Stimulated activated CD8-positive, alpha-beta memory T cell treated with anti-CD3 and anti-CD28 coated beads, Interleukin-2, amount 100 ng/mL, for 1 hour (primary cell): ENCODE measurements at places on chromosomes 7 and 10.

DNA sequence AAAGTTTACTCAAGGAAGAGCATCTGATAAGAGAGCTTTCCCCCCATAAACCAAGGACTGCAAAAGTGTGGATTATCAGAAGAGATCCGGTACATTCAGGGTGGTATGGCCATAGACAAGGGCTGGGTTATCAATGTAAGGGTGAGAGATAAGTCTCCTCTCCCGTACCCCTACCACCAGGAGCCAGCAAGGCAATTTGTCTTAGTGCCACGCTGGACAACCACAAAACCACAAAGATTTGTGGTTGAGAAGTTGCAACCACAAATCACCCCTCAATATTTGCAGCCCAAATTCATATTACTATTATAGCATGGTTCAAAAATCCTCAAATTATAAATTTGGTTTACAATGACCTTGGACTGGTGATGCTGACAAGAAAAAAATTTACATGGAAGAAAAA, 2.3 kb upstream of the ZSCAN25 start:
- no peak for DNase-seq

GRCh38 chr7:2558629-2559282, at the start of gene IQCE:
IQCE (plus strand) TSS chr7:2558979; CDS start chr7:2559182, 203 bp downstream.
- DNase-seq: peak; percentile 84

- no peak for DNase-seq
Measured at GRCh38 chr10:55374917-55375316, 573.9 kb upstream of the PCDH15 start.

DNA sequence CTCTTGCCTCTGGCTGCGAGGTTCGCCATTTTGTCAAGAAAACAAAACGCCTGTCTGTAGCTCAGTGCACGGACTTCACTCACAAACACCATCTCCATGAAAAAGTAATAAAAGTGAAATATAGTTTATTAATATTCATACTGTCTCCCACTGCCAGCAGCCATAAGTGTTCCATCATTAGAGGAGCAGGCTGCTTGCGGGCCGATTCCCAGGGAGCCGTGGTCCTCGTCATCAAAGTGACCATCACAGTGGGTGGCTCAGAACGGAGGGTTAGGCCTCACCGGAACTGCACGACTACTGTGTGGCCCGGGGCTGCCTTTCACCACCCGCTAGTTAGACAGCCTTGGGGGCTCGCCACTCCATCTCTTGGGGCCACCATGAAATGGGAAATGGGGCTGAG, 82.7 kb downstream of the HIPK2 start:
- no peak for DNase-seq
